Hematopoietic multipotent progenitor cell treated with erythropoietin and hydrocortisone succinate and interleukin-3 and kit ligand, for 8 days (in vitro differentiated cells): ENCODE measurements at places on chromosomes 5 and 9.
A peak's percentile ranks its signal among the peaks of the same experiment; 100 is the strongest.

GRCh38 chr5:1801967-1802295 is 724 bp downstream of the NDUFS6 start:
- peak; percentile 45 for DNase-seq

- DNase-seq, result peak; percentile 48
These were observed 111.1 kb downstream of the ARHGAP26 start for GRCh38 chr5:142881076-142881783.

- DNase-seq, result no peak
These were observed 148.5 kb downstream of the ISOC1 start for GRCh38 chr5:129243039-129243438.

GRCh38 chr5:153551537-153552079 is 61.1 kb downstream of the GRIA1 start:
- DNase-seq, result no peak

DNA sequence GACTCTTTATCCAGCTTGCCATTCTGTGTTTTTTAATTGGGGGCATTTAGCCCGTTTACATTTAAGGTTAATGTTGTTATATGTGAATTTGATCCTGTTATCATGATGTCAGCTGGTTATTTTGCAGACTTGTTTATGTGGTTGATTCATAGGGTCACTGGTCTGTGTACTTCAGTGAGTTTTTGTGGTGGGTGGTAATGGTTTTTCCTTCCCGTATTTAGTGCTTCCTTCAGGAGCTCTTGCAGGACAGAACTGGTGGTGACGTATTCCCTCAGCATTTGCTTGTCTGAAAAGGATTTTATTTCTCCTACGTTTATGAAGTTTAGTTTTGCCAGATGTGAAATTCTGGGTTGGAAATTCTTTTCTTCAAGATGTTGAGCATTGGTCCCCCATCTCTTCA is 381.1 kb downstream of the MAN2A1 start:
- no peak for DNase-seq
